ENCODE measurements at places on chromosomes 16 and 17. TPM values are rescaled to one million over a fixed set of nuclear protein-coding genes. Genes with fewer than 3 reads are reported as not detected.

Gene PERCC1
- not detected for total RNA-seq

Gene CNTNAP1
- total RNA-seq: 6.3 TPM

Gene XYLT1
- total RNA-seq: 0.66 TPM

Gene CSH1
- not detected for total RNA-seq

Gene CARD14
- not detected for total RNA-seq

Gene C17orf107
- total RNA-seq: 0.17 TPM

Gene EVI2B
- total RNA-seq: 0.11 TPM

Gene CLEC3A
- not detected for total RNA-seq

Gene ITGB4
- 44.5 TPM for total RNA-seq

Gene RAD51C
- 58.3 TPM for total RNA-seq

Gene ARL4D
- total RNA-seq: 19.6 TPM

Gene VKORC1
- 133 TPM for total RNA-seq

Gene PLXDC1
- 0.81 TPM for total RNA-seq

Gene KRTAP16-1
- total RNA-seq: not detected

Gene NACA2
- total RNA-seq: not detected

Measured in A549 treated with DMSO at 1 μM for 4 hours (cell line).